Aortic smooth muscle cell (primary cell): ENCODE measurements at places on chromosomes 3 and 15. TPM values are rescaled to one million over a fixed set of nuclear protein-coding genes. Genes with fewer than 3 reads are reported as not detected.

The SH2D7 gene
- total RNA-seq = not detected in 2 replicates

The POC1A gene
- 7.8 and 15.2 TPM in 2 replicates for total RNA-seq

The GRK7 gene
- not detected in 2 replicates for total RNA-seq

The PRR20G gene
- total RNA-seq = not detected in 2 replicates

The IGDCC3 gene
- not detected in 2 replicates for total RNA-seq

The RETNLB gene
- total RNA-seq = not detected in 2 replicates

The SLCO2A1 gene
- total RNA-seq = not detected in 2 replicates

The MUSTN1 gene
- not detected in 2 replicates for total RNA-seq

The TMEM108 gene
- total RNA-seq = not detected in 2 replicates

The CLDN18 gene
- total RNA-seq = not detected in 2 replicates

The NPAP1 gene
- total RNA-seq = not detected in 2 replicates

The SLC38A3 gene
- not detected in 2 replicates for total RNA-seq

The GATM gene
- total RNA-seq = 0.37 and 0.40 TPM in 2 replicates

The ARPIN gene
- 15.2 and 15.5 TPM in 2 replicates for total RNA-seq

The ZPLD1 gene
- 0.19 and 0.26 TPM in 2 replicates for total RNA-seq

The PLCH1 gene
- 0.06 and 0.13 TPM in 2 replicates for total RNA-seq

The DAZL gene
- total RNA-seq = not detected in 2 replicates

The MNS1 gene
- total RNA-seq = 3.5 and 4.0 TPM in 2 replicates

The ACTRT3 gene
- total RNA-seq = 5.8 and 6.1 TPM in 2 replicates
